ENCODE measurements at places on chromosomes 7 and 10.

GRCh38 chr7:113715981-113716856, 202.6 kb downstream of the PPP1R3A start:
- no peak for DNase-seq

GRCh38 chr7:45972629-45973312, 51.7 kb upstream of the IGFBP3 start:
- DNase-seq, result no peak

DNA sequence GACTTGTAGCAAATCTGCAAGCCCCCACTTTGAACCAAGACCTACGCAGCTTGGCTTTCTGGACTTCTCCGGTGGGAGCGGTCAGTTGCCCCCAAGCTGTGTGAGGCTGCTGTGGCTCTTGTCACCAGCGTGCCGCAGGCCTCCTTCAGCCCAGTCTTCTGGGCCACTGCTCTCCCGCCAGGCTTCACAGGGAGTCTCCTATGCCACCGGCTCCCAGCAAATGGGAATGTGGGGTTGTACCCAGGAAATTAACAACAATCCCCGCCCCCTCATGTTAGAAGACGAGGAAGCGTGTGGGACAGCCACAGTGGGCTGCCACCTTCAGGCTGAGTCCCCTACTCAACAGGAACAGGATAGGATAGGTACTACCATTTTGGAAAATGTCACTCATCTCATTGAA, 4.2 kb downstream of the WDR86 start:
- DNase-seq, result no peak

- no peak for DNase-seq
These were observed 157.5 kb upstream of the KLF14 start for GRCh38 chr7:130891254-130892094.

- DNase-seq, result no peak
These were observed 36.8 kb downstream of the MARCHF5 start for GRCh38 chr10:92327445-92328433.

DNA sequence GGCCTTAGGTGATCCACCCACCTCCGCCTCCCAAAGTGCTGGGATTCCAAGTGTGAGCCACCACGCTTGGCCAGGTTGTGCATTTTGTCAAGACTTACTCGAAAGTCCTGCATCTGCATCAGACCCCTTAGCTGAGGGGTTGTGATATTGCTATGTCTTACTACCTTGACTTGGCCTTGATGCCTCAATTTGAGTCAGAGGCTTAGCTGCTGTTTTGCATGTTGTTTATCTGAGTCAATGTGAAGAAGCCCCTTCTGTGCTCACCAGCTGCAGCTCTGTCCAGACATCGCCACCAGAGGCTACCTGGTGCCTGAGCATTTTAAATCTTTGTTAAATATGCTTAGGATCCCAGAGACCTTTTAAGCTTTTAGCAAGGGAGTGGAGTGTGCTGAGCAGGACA, 18.1 kb downstream of the UBE2D4 start:
- no peak for DNase-seq

DNA sequence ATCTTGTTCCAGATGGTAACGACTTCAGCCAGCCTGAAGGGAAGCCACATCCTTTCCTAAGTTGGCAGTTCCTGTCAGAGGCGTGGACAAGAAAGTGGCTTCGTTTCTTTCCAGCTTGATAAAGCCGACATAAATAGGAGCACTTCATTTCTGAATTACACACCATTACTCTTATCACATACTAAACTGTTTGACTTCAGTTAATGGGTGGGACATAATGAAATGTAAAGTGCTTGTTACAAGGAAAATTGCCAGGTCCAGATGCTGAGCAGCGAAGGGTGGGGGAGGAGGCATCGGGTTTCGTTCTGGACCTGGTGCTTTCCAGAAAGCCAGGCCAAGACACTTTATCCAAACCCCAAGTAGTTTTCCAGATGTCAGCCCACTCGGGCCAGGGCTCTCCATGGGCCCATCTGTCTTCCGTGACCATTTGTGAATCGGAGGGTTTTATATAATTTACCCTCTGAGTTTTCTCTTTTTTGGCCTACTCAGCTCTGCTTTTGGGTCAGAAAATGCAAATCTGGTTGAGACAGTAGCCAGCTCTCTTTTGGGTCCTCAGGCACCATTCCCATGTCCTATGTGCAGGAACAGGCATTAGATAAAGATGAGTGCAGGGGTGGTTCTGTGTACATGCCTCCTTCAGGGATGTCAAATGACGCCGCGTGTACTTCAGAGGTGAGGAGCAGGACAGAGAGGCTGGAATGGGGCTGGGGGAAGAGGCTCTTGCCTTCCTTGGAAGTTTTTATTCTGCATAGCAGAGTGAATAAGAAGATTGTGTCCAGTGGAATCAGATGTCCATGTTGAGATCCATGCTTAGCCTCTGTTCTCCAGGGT, 90.2 kb downstream of the TACC2 start:
- no peak for DNase-seq

- DNase-seq, result no peak
These were observed 11.3 kb downstream of the TSPAN14 start for GRCh38 chr10:80465451-80465835.

DNA sequence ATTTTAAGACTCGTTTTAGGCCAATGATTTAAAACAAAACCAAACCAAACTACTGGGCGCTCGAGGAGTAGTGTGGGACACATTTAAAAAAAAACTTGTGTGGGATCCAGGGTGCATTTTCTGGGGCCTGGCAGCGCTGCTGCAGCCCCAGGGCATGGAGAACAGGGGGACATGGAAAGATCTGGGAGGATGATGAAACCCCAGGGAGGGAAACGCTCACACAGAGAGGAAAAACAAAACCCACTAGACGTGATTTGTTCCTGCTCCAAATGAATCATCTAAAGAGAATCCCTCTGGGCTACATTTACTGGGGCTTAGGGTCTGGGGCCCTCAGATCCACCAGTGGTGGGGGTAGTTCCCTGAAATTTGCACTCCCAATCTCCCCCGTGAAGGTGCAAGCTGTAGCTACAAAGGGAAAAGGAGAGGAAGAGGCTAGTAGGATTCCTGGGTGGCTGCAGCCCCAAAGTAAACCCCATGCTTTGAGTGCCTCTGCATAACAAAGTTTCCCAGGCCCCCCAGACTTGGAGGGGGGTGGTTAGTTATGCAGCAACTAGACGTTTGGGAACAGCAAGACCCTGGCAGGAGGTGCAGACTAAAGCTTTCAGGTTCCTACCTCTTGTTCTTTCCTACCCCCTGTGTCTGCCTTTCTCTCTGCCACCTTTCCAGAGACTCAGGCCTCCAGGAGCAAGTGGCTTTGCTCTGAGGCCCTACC, 14.5 kb upstream of the HOXA13 start:
- DNase-seq, result no peak

GRCh38 chr7:123823898-123824753, 20.8 kb upstream of the HYAL4 start:
- no peak for DNase-seq

DNA sequence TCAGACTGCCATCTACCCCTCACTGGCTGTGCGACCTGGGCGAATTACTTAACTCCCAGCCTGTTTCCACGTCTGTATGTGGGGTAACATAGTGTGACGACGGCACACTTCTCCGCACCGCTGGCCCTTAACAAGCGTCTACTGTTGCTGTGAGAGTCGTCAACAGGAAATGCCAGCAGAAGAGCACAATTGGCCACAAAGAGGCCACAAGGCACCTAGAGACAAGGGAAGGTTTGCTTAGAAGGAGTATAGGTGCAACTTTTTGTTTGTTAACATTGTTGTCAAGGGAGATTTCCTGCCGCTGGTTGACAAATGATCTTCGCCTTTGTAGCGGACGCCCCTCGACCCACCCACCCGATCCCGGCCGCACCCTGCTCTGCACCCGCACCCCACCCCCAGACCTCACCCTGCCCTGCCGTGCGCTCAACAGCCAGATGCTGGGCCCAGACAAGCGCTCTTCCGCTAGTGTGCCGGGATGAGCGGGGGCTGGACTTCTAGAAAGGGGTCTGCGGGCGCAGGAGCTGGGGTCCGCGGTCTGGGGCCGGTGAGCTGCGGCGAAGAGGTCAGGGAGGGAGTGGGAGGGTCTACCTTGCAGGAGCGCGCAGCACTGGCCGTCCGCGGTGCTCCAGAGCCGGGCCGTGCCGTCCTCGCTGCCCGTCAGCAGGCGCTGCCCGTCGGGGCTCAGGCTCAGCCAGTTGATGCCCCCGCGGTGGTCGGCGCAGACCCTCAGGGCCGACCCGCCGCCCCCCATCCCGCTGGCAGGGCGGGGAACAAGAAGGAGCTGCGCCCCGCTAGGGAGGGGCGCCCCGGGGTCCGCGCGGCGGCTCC, 785 bp downstream of the WDR86 start:
- peak; percentile 72 for DNase-seq

GRCh38 chr7:140402178-140402835, 1.6 kb upstream of the RAB19 start:
- no peak for DNase-seq

DNA sequence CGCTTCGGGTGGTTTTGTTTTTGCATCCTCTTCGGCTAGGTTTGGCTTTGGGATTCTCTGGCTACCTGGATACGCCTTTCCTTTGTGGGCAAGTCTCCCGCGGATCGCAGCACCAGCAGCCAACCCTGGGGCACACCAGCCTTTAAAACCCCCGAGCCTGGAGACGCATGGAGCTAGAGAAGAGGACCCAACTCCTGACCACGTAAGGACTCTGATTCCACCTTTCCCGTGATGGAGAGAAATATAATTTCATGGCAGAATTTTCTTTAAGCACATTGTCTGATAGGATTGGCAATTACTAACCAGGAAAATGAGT, 535.4 kb upstream of the GALNT17 start:
- DNase-seq, result no peak

GRCh38 chr10:131980321-131980720, 1.4 kb downstream of the BNIP3 start:
- no peak for DNase-seq

GRCh38 chr10:8275911-8276310, 221.4 kb downstream of the GATA3 start:
- no peak for DNase-seq

DNA sequence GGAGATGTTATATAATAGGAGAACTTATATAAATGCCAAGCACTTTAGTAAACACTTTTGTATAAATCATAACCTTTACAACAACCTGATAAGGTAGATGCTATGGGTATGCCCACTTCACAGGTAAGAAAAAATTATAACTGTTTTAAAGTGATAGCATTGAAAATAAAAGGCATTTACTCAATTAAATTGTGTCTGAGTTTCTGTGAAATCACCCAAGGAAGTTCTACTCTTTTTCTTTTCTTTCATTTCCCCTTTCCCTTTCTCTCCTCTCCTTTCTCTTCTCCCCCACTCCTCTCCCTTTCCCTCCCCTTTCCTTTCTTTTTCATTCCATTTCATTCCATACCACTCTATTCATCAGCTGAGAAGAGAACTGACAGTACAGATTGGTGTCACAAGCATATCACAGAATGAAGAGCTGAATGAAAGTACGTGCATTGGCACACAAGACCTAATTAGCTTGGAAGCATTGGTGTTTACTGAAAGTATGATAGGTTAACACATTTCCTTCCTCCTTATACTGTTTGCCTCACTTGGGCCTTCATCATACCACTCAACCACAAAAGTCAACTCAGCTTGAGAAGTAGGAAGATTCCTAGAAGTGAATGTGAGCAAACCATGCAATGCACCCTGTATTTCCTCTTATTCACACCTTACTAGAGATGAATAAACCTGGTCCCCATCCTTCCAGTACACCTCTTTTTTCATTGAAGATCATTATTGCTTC, 117.9 kb upstream of the AGR3 start:
- no peak for DNase-seq

DNA sequence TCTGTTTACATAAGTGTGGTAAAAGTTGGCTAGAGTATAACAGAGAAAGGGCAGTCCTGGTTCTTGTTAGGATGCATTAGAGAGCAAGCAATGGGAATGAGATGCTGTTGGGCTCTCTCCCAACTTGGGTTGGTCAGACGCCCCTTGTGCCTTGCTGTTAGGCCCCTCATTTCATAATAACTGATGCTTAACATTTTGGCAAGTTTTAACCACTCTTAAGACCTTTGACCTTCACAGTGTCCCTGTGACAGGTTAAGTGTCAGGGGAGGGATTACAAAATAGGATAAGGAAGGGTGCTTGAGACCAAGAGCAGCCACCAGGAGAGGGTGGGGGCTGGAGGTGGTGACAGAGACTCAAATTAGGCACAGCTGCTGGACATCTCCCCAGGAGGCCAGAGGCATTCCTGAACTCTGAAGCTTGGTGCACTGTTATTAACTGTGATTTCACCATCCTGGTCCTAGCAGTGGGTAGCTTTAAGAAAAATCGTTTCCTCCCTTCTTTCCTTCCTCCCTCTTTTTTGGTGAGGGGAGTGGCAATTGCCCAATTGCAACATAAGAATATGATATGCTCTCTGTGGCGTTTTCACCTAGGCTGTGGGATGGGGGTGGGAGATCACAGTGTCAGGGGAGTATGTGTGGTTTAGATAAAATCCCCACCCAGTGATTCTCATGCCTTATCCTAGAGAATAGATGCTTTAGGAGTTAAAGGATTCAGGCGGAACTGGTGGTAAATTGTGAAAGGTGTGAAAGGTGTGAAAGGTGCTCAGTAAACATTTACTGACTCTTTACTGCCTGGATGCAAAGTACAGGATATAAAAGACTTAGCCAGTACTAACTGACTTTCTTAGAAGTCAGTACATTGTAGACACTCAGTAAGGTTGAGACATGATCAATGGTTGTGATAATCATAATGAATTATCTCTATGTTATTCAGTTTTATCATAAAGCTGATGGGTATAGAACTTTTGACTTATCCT, 270.5 kb downstream of the BICC1 start:
- no peak for DNase-seq

DNA sequence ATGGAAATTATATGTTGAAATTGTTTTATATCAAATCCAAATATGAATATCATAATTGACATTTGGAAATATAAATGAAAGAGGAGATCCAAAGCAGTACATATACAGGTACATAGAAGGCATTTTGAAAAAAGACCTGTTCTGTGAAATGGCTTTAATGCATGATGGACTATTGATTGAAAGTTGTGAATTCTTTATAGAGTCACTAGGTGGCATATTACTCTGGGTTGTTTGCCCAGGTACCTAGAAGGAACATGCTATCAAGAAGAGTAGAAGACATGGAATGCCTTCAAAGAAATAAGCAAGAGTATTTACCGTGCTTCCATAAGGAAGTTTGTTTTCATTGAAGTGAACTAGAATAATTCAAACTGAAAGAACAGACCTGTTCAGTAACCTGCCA, 160.0 kb upstream of the ANK3 start:
- no peak for DNase-seq

GRCh38 chr7:121244120-121244870, 84.5 kb upstream of the WNT16 start:
- DNase-seq, result no peak

DNA sequence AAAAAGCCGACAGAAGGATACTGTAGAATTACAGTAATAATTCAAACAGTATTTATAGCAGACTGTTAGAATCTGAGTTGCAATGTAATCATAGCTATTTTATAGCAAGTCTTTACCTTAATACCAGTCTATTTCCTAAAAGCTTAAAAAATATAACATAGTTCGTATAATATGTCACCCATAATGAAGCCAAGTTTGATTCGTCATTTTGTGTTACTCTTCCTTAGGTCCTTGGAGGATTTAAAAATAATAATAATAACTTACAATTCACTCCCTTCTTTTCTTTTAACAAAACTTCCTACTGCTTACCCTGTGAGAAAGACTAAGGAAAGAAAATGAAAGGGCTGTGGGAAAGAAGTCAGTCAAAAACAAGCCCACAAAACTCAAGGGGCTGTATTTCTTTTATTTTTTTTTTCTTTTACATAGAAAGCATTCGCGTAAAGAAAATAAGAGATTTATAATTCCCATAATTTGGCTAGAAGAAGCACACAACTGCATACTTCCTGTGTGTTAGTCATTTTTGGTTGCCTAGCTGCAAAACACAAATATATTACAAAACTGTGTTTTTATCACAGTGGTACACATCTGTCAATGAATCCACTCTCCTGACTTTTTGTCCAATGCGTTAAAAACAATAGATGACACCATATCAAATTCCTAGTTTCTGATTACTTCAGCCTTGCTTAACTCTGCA, 187.2 kb upstream of the CELF2 start:
- DNase-seq, result no peak
